ENCODE measurements at places on chromosomes 2 and 18. TPM values are rescaled to one million over a fixed set of nuclear protein-coding genes. Genes with fewer than 3 reads are reported as not detected.

DNA sequence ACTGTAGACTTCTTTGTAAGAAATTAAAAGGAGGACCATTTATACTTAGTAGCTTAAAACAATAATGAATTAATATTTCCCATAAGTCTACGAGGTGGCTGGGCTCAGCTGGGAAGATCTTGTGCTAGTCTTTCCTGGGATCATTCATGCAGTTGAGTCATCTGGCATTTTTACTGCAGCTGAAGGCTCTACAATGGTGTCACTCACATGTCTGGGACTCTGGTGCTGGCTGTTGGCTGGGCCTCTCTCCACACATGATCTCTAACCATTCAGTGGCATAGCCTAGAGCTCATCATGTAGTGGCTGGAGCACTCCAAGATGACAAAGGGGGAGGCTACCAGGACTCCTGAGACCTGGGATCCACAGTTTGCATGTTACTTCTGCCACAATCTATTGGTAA, 35.5 kb downstream of the CLASP1 start:
- DNase-seq = no peak

DNA sequence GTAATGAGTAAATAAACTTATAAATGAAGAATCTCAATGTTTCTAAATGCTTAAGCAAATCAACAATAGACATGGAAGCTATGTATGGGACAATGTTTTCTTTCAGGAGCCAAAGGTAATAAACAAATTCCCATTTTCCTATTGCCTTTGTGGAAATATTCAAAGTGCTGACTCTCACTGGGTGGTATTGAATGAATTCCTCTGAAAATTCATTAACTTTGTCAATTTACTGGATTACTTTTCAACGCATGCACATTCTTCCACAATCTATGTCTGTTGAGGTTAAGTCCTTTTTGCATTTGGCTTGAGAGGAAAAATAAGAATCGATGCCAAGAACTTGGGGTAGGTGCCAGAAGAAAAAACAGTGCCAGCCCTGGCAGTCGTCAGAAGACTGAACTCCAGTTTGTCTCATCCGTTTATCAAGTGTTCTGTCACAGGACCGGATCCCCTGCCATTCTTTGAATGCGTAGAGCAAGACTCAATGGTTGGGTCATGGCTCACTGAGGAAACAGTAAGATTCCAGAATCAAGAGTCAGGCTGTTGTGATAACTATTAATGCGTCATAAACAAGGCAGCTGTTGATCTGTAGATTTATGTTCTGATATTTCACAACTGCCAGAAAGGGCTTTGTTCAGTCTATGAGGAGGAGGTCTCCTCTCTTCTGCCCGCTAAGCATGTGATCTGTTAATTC, 133.3 kb downstream of the GFPT1 start:
- DNase-seq = no peak

The RGPD3 gene
- total RNA-seq = 0.28 TPM

GRCh38 chr2:127321303-127321702, 27.4 kb upstream of the ERCC3 start:
- no peak for DNase-seq

The RAX gene
- total RNA-seq = 0.03 TPM

The TXNDC2 gene
- not detected for total RNA-seq
